ENCODE measurements at places on chromosomes 11 and 22.

DNA sequence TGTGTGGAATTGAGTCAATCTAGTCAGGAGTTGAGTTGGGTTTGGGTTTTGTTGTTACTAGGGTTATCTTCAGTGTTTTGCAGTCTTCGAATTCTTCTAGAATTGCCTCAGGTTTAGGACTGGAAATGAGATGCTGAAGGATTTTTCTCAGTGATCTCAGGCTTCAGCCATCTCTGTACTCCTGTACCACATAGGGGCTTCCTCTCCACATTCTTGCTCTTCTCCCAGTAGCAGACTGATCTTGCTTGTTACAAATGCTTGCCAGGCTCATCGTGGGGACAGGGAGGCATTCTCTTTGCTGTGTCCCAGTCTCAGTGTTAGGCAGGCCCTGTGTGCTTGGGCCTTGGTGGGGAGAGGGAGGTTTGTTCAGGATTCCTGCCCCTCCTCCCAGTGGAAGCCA, 96.1 kb downstream of the LRRC32 start:
- no peak overlapping the region for H3K27ac ChIP-seq
- DNase-seq: no peak
- no peak overlapping the region for H3K4me3 ChIP-seq

GRCh38 chr11:125451400-125452124, 44.5 kb downstream of the FEZ1 start:
- H3K27ac ChIP-seq: peak overlapping the region; percentile 61
- no peak overlapping the region for H3K4me3 ChIP-seq
- DNase-seq: peak; percentile 67
- no peaks in the 10 kb centered on the region for H3K36me3 ChIP-seq
- H3K4me1 ChIP-seq: peaks cover 7% of the 10 kb centered on the region

GRCh38 chr22:41512421-41513194, 31.7 kb downstream of the POLR3H start:
- H3K4me3 ChIP-seq: no peak overlapping the region
- peaks cover 9% of the 10 kb centered on the region for H3K4me1 ChIP-seq
- H3K27ac ChIP-seq: no peak overlapping the region
- DNase-seq: peak; percentile 63

DNA sequence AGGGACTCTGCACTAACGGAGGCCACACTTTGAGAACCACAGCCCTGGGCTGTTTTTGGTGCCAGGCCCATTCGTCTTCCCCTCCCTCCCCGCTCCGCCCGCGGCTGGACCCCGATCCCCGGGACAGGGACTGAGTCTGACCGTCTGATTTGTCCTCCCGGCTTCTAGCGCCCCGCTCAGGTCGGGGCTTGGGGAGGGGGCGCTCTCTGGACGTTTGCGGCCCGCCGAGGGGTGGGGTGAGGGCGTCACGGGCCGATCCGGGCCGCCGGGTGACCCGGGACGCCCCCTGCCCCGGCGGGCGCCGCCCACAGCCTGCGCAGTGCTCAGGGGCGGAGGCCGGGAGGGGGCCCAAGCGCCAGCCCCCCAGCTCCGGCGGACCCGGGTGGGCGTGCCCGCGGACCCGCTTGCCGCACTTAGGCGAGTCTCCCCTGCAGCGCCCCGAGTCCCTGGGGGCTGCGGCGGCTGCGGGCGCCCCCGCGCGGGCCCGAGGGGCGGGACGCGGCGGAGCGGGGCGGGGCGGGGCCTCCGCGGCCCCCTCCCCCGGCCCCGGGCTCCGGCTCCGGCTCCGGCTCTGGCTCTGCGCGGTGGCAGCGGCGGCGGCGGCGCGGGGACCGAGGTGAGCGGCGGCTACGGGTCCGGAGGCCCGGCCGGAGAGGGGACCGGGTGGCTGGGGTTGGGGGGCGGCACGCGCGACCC, 33.7 kb upstream of the PRR5 start:
- H3K4me1 ChIP-seq: peaks cover 11% of the 10 kb centered on the region
- no peaks in the 10 kb centered on the region for H3K27me3 ChIP-seq
- no peaks in the 10 kb centered on the region for H3K36me3 ChIP-seq
- H3K27ac ChIP-seq: peak overlapping the region; percentile 74
- peak overlapping the region; percentile 38 for H3K4me3 ChIP-seq

DNA sequence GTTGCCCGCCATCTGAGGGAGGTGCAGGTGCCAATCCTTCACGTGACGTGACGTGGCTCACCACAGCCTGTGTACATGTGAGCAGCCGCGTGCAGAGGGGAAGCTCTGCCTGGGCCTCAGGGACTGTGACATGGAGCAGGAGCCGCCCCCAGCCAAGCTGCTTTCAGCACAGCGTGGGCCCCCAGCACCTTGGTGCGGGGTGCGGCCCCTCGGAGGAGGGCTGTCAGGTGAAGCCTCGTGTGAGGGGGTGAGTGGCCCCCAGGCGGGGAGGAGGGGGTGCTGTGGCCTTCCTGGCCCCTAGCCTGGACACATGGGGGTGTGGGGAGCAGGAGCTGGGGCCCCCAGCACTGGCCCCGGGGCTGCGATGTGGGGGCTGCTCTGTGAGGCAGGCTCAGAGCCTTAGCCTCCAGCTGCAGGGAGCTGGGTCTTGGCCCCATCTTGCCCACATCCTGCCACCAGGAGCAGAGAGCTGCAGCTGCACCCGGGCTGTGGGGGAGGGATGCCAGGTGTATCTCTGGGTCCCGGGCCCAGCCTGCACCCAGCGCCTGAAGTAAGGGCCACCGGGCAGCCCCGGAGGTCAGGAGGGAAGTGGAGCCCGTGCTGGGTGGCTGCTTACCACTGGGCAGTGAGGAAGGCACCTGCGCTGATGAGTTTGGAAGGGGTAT, at the start of gene ADORA2A:
Gene ADORA2A, plus strand, starts transcription at position 100 of the 665 bp plus-strand sequence. CDS start 5,806 bp downstream, outside the sequence.
- H3K36me3 ChIP-seq: no peaks in the 10 kb centered on the region
- no peaks in the 10 kb centered on the region for H3K27me3 ChIP-seq
- no peak within 1 kb of the TSS for H3K27ac ChIP-seq
- H3K4me1 ChIP-seq: peaks cover 3% of the 10 kb centered on the region
- DNase-seq: no peak
- no peak within 1 kb of the TSS for H3K4me3 ChIP-seq

- H3K27ac ChIP-seq: no peak overlapping the region
- H3K4me1 ChIP-seq: peaks cover 2% of the 10 kb centered on the region
- no peak for DNase-seq
- no peaks in the 10 kb centered on the region for H3K27me3 ChIP-seq
- H3K36me3 ChIP-seq: no peaks in the 10 kb centered on the region
- H3K4me3 ChIP-seq: no peak overlapping the region
Observed at GRCh38 chr22:37912171-37912570, 6.1 kb downstream of the MICALL1 start.

DNA sequence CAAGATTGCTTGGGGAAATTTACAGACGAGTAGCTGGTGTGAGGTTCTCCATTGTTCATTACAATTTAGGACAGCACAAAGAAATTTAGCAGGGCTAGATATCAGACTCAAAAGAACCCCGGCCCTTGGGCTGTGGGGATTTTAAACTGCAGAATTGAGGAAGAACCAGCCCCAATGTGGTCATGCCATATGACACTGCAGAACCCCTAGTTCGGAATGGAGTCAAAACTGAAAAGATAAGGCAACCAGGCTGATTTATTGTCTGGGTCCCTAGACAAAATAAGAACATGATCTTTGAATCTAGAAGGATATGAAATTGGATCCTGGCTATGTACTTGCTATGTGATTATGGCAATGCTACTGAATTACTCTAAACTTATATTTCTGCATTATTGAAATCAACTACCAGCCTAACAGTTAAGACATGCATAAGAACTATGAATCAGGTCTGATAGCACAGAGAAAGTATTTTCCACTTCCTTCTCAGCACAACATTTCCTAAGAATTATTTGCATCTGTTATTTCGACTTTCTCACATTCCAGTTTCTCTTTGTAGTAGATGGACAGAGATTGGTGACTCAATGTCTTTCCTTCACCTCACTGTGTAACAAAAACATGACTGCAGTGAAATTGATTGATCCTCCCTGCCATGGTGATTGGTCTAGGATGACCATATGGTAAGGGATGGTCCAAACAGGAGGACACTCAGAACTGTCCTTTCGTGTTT, 13.2 kb downstream of the MMP3 start:
- H3K4me1 ChIP-seq: no peaks in the 10 kb centered on the region
- no peak for DNase-seq
- no peak overlapping the region for H3K27ac ChIP-seq
- H3K36me3 ChIP-seq: no peaks in the 10 kb centered on the region
- no peaks in the 10 kb centered on the region for H3K27me3 ChIP-seq
- no peak overlapping the region for H3K4me3 ChIP-seq

DNA sequence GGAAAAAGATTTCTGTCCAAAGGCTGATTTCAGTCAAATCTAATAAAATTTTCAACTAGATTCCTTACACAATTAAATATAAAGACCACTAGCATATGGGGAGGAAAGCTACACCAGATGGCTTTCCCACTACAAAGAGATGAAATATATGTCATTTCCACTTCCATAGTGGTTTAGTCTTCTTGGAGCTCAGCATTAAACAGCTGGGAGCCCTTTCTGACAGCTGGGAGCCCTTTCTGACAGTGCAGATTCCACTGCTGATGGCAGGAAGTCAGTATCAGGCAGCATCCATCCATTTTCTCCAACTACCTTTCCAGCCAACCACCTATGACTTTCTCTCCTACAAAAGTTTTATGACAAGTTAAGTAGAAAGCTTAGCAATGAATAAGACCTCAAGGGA, 177.9 kb downstream of the RRAS2 start:
- H3K4me3 ChIP-seq: no peak overlapping the region
- DNase-seq: no peak
- peaks cover 7% of the 10 kb centered on the region for H3K4me1 ChIP-seq
- no peaks in the 10 kb centered on the region for H3K27me3 ChIP-seq

DNA sequence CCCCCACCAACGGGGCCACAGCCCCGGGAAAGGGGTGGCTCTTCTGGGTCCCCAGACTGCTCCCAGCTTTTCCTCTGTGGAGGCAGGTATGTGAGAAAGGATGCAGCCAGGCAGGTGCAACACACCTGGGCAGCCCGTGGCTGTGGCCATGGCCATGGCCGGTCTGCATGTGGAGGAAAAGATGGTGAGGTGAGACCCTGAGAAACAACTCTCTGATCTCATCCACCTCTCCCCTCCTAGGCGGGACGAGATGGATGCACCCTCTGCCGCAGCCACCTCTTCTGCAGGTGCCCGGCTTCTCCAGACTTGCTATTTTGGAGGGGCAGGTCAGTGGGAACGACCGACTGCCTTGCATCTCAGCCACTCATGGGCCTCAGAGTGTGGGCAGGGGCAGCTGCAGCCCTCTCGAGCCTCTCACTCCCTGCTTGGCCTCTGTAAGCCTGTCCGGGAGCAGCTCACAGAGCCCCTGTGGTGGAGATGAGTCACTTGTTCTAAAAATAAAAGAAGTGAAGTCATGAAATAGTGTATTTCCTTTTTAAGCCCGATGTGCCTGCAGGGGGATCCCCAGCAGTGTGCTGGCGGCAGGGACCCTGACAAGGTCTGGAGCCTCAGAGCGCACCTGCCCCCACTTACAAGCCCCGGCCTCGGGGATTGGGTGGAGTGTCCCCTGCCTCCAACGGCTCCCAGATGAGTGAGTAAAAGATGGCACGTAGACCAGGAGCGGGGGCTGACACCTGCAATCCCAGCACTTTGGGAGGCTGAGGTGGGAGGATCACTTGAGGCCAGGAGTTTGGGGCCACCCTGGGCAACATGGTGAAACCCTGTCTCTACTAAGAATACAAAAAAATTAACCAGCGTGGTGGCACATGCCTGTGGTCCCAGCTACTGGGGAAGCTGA, 10.7 kb downstream of the SMIM38 start:
- no peaks in the 10 kb centered on the region for H3K27me3 ChIP-seq
- H3K4me1 ChIP-seq: no peaks in the 10 kb centered on the region
- H3K36me3 ChIP-seq: no peaks in the 10 kb centered on the region
- H3K27ac ChIP-seq: no peak overlapping the region

DNA sequence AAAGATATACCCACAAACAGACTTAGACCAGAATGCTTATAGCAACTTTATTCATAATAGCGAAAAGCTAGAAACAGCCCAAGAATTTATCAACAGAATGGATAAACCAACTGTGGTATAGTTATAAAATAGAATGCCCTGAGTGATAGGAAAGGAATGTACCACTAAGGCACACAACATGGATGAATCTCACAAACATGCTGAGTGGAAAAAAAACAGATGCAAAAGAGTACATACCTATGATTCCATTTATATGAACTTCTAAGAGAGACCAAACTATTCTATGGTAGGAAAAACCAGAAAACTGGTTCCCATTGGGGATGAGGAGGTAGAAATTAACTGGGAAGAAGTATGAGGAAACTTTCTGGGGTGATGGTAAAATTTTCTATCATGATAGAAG, 40.4 kb upstream of the GRIK4 start:
- no peaks in the 10 kb centered on the region for H3K4me1 ChIP-seq
- no peaks in the 10 kb centered on the region for H3K36me3 ChIP-seq
- H3K27ac ChIP-seq: no peak overlapping the region

GRCh38 chr11:90326647-90327046, 103.8 kb upstream of the CHORDC1 start:
- no peaks in the 10 kb centered on the region for H3K36me3 ChIP-seq
- no peak for DNase-seq
- no peak overlapping the region for H3K4me3 ChIP-seq
- no peak overlapping the region for H3K27ac ChIP-seq
- no peaks in the 10 kb centered on the region for H3K27me3 ChIP-seq

- no peaks in the 10 kb centered on the region for H3K36me3 ChIP-seq
- H3K4me3 ChIP-seq: no peak overlapping the region
- peaks cover 25% of the 10 kb centered on the region for H3K4me1 ChIP-seq
- H3K27me3 ChIP-seq: no peaks in the 10 kb centered on the region
Observed at GRCh38 chr22:47200273-47201051, 438.0 kb downstream of the TBC1D22A start.

- no peak overlapping the region for H3K4me3 ChIP-seq
- DNase-seq: no peak
- no peaks in the 10 kb centered on the region for H3K36me3 ChIP-seq
- no peaks in the 10 kb centered on the region for H3K27me3 ChIP-seq
- no peak overlapping the region for H3K27ac ChIP-seq
- no peaks in the 10 kb centered on the region for H3K4me1 ChIP-seq
Observed at GRCh38 chr11:122711831-122712381, 56.4 kb downstream of the UBASH3B start.

DNA sequence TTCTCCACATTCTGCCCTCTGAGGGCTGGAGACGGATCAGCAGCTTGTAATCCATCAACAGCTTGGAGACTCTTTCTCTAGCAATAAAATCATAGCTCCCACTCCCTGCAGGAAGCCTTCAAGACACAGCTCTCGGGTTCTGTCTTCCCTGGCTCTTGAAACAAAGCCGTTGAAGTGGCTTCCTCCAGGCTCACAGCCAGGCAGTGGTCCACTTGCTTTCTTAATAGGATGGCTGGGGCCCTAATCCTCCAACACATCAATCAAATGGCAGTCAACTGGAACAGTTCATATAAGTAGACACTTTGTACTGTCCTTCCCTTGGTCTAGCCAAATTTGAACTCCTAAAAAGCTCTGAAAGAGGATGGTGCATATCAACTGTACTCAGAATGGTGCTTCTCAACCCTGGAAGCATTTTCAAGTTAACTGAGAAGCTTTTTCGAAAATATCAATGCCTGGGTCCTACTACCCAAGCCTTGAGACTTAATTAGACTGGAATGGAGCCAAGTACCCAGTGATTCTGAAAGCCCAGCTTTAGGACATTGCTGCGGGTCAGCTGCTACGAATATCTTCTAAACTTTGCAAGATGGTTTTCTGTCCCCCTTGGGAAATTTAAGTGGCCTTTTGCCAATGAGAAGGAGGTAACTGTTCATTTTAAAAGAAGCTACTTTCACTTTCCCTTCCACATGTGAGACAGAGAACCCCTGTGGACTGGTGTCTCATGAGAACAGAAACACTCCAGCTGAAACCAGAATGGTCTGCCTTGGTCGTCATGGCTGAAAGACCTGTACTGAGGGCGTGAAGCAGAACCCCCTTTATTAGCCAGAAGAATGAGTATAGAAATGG, 74.7 kb downstream of the SC5D start:
- DNase-seq: no peak
- H3K36me3 ChIP-seq: no peaks in the 10 kb centered on the region
- no peak overlapping the region for H3K4me3 ChIP-seq
- H3K4me1 ChIP-seq: peaks cover 7% of the 10 kb centered on the region
- no peaks in the 10 kb centered on the region for H3K27me3 ChIP-seq
- H3K27ac ChIP-seq: no peak overlapping the region

Measured in ovary (tissue), 10 donors.